Colonic mucosa (tissue), 4 donors: ENCODE measurements at places on chromosomes 13 and 19.

DNA sequence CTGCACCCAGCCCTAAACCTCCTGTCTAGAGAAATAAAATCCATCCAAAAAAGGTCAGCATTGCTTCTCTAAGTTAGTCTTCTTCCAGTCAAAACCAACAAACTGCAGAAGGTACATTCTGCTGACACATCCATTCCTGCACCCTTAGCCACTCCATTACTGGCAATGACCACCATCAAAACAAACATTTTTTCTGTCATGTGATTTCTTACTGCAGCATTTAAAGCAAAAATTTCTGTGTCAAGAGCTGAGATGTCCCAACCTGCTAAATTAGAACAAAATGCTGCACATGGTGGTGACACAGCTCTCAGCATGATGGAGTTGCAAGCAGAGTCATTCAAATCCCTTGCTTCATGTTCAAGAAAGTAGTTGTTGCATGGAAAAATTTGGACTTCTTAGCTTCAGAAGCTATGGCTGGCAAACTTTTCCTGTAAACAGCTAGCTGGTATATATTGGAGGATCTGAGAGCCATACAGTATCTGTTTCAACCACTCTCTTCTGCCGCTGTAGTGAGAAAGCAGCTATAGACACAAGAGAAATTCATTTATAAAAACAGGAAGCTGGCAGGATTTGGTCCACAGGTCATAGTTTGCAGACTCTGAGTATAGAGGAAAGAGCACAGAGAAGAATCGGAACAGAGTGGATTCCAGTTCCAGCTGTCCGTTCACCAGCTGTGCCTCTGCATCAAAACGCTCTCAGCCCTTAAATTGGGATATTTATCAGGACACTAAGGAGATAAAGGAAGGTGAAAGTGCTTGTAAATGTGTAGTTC is 17.4 kb downstream of the RUBCNL start:
- DNase-seq, result no peak
- H3K4me1 ChIP-seq, result no peaks in the 10 kb centered on the region
- H3K27ac ChIP-seq, result no peak overlapping the region
- no peaks in the 10 kb centered on the region for H3K27me3 ChIP-seq
- no peaks in the 10 kb centered on the region for H3K36me3 ChIP-seq
- no peak overlapping the region for H3K4me3 ChIP-seq

- no peaks in the 10 kb centered on the region for H3K36me3 ChIP-seq
- no peak overlapping the region for H3K4me3 ChIP-seq
- H3K4me1 ChIP-seq, result no peaks in the 10 kb centered on the region
- no peak overlapping the region for H3K27ac ChIP-seq
- DNase-seq, result no peak
These were observed 19.9 kb downstream of the UHRF1 start for GRCh38 chr19:4929186-4929585.

GRCh38 chr19:16014923-16015804 is 61.1 kb upstream of the TPM4 start:
- no peaks in the 10 kb centered on the region for H3K36me3 ChIP-seq
- no peak overlapping the region for H3K27ac ChIP-seq
- H3K4me1 ChIP-seq, result no peaks in the 10 kb centered on the region
- no peak overlapping the region for H3K4me3 ChIP-seq

DNA sequence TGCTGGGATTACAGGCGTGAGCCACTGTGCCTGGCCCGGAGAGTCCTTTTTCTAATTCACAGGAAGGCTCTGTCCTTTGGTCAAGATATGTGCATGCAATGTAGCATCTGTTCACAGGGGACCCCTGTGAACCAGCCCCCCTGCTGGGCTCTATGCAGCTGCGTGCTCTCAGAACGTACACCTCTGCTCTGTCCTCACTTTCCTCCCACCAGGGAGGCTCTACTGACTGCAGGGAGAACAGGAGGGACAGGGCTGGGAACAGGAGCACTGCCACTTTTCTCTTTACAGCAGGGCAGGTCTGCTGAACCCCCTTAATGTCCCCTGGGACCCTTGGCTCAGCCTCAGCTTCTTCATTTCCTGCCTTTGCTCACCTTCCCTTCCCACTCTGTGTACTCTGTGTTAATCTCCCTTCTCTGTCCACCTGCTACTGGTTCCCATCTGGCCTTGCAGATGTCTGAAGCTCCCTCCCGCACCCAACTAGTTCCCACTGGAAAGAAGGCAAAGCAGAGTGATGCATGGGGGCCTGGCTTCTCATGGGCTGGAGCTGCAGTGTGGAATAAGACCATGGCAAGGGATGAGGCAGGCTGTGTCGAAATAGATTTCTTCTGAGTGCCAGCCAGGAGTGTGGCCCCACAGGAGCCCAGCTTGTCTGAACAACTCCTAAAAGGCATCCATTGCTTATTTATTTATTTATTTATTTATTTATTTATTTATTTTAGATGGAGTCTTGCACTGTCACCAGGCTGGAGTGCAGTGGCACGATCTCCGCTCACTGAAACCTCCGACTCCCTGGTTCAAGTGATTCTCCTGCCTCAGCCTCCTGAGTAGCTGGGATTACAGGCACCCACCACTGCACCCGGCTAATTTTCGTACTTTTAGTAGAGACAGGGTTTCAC is 7.2 kb downstream of the ADGRE2 start:
- H3K4me1 ChIP-seq, result no peaks in the 10 kb centered on the region
- no peaks in the 10 kb centered on the region for H3K36me3 ChIP-seq
- no peak for DNase-seq

- no peaks in the 10 kb centered on the region for H3K36me3 ChIP-seq
- H3K4me1 ChIP-seq, result no peaks in the 10 kb centered on the region
- no peak overlapping the region for H3K4me3 ChIP-seq
- no peak for DNase-seq
- H3K27me3 ChIP-seq, result no peaks in the 10 kb centered on the region
- no peak overlapping the region for H3K27ac ChIP-seq
These were observed 24.4 kb downstream of the ALOX5AP start for GRCh38 chr13:30759748-30760147.
